Kidney capillary endothelial cell (primary cell): ENCODE measurements at places on chromosomes 1 and 21.

- no peak for DNase-seq
These were observed 474.0 kb downstream of the LTN1 start for GRCh38 chr21:28518630-28519029.

GRCh38 chr1:112369392-112370285, 26.4 kb upstream of the CTTNBP2NL start:
- peak; percentile 85 for DNase-seq

- DNase-seq, result no peak
These were observed 37.3 kb downstream of the NENF start for GRCh38 chr1:212470059-212470458.

- no peak for DNase-seq
These were observed 70.7 kb downstream of the TRABD2B start for GRCh38 chr1:47926461-47926999.

DNA sequence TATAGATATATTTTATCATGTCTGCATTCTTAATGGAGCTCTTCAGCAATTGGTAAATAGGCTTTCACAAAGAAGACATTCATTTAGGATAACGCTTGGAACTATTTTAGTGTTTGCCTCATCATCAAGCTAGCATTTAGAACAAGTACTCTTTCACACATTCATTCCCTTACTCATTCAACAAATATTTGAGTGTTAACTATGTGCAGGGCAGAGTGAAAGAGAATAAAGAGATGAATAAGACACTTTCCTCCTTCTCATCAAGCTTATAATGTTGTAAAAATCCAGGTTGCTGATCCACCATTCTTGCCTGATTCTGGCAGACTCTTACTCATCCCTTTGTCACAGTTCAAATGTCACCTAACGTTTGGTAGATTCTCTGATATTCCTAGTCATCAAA, 386.3 kb upstream of the BEND5 start:
- DNase-seq, result no peak

- no peak for DNase-seq
These were observed 189.6 kb upstream of the PTGFR start for GRCh38 chr1:78301141-78301540.

DNA sequence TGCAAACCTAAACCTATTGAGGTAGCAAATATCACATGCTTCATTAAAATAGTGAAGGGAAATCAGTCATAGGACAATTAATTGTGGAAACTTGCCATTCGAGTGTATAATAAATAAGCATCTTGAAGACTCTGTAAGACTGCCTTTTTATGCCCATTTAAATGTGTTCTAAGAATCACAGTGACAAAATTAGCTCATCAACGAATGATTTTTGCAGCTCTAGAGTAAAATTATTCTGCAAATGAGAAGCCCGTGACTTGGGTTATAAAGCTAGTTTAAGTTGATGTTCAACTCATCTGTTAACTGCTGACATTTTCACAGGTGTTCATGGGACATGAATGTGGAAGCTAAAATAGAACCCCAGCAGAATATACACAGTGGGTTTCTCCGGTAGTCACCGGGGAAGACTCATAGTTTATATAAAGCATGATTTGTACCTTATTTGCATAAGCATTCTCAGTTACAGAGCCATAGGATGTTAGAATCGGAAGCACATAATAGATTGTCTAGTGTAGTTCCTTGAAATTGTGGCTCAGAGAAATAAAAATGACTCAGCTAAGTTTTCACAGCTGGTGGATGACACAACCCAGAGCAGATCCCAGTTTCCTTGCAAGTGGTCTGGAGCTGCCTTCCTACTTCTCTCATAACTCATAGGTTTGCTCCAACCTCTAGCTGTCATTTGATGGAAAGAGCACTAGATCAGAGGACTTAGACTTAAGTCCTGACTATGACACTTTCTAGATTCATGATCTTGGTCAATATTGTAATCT, 107.3 kb downstream of the UCHL5 start:
- DNase-seq, result peak; percentile 90

- no peak for DNase-seq
These were observed 12.9 kb downstream of the TRABD2B start for GRCh38 chr1:47984175-47984789.

- peak; percentile 38 for DNase-seq
These were observed 40.4 kb downstream of the KIAA0040 start for GRCh38 chr1:175152006-175152652.

GRCh38 chr1:153509036-153509435, 26.8 kb downstream of the S100A6 start:
- DNase-seq, result no peak

- DNase-seq, result peak; percentile 36
These were observed 69.2 kb downstream of the FASLG start for GRCh38 chr1:172727956-172728603.

DNA sequence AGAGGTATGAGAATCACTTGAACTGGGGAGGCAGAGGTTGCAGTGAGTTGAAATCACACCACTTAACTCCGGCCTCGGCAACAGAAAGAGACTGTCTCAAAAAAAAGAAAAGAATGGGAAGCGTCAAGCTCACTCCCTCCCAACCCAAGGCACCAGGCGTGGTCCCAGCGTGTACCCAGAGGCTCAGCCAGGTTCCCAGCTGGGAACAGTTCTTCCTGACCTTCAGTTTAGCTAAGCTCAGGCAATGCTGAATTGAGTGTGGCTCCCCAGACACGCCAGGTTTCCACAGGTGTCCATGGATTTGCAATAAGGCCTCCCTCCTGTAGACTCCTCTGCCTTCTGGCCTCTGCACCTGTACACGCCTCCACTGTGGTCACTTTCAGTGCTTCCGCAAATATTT, 140.7 kb upstream of the TMEM51 start:
- DNase-seq, result no peak

GRCh38 chr21:33959680-33960079, 44.1 kb upstream of the ATP5PO start:
- DNase-seq, result no peak

DNA sequence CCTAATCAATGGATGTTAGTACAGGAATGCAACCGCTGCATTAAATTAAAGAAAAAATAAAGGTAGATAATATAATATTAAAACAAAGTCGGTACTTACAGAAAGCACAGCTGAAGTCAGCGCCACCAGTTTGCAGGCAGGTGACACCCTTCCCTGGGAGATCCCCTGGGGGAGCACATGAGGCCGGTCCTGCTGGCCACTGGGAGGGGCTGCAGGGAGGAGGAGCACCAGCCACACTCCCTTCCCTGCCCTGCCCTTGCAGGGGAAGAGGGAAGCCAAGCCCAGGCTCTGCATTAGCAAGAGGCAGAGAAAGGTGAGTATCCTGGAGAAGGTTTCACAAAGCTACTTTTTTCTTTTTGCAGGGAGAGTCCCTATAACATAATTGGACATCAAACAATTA, 507.0 kb downstream of the AJAP1 start:
- DNase-seq, result no peak

- DNase-seq, result no peak
These were observed 106.7 kb downstream of the SLC45A1 start for GRCh38 chr1:8424539-8425116.

- no peak for DNase-seq
These were observed 4.3 kb upstream of the KRTAP13-1 start for GRCh38 chr21:30391492-30392025.

DNA sequence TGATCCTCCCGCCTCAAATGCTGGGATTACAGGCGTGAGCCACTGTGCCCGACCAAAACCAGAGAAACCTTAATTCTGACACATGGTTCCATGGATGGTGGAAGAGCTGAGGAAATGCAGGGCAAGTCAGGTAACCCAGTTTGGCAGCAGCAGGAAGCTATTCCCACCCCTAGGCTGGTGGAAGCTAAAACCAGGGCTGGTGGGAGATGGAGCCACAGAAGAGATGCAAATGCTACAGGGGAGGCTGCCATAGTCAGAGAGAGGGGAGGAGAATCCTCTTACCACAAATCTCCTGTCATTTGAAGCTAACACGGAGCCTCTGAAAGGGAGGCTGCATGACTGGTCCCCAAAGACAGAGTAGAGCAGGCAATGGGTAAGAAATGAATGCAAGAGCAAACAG, 4.1 kb upstream of the CDC42BPA start:
- no peak for DNase-seq
